ENCODE measurements at places on chromosomes 16 and 17. TPM values are rescaled to one million over a fixed set of nuclear protein-coding genes. Genes with fewer than 3 reads are reported as not detected.

ARHGDIA gene
- 207 TPM for total RNA-seq

CEP295NL gene
- 0.12 TPM for total RNA-seq

DNA sequence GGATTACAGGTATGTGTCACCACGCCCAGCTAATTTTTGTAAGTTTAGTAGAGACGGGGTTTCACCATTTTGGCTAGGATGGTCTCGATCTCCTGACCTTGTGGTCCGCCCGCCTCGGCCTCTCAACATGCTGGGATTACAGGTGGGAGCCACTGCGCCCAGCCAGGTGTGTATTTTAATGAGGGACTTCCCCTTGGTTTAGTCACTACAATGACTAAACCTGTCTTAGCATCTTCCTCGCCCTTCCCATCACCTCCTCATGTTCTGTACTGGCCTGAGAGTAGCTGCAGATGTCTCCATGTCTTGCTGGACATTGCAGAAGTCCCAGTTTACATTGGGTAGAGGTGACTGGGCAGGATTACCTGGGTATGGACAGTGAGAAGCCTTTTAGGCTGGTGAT, 9.6 kb downstream of the SLC7A6 start:
- no peak for DNase-seq

GRCh38 chr17:59329176-59330052, 2.0 kb upstream of the YPEL2 start:
- peak; percentile 77 for DNase-seq

DNA sequence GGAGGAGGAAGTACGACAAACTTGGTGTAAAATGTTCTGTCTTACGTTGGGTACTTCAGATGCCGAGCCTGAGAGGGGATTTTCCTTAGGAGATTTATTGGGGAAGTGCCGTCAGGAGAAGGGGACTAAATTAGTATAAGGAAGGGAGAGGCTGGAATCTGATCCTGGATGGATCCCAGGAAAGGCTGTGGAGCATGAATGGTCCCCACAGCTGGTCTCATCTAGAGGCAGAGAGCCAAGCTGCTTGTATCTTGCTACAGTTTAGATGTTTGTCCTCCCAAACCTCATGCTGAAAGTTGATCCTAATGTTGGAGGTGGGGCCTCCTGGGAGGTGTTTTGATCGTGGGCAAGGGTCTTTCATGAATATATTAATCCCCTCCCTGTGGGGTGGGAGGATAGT, 798.4 kb upstream of the EEF2KMT start:
- DNase-seq: no peak

- no peak for DNase-seq
Observed at GRCh38 chr16:57567691-57568090, 25.2 kb downstream of the ADGRG5 start.

DNA sequence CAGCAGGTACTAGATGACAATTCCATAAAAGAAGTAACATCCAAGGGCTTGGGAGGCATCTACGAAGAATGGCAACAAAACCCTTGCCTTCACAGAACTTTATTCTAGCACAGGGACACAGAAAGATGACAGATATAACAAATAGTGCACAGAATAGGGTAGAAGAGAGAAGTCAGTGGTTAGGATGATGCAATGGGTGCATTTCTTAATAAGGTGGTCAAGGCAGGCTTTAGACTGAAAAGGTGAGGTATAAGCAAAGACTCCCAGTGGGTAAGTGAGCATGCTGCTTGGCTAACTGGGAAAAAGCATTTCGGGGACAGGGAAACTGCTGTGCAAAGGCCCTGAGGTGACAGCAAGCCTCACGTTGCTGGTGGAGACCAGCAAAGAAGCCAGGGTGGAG, 175.9 kb downstream of the XYLT1 start:
- no peak for DNase-seq
